Kidney epithelial cell (primary cell): ENCODE measurements at places on chromosomes 5 and 9. TPM values are rescaled to one million over a fixed set of nuclear protein-coding genes. Genes with fewer than 3 reads are reported as not detected.

DNA sequence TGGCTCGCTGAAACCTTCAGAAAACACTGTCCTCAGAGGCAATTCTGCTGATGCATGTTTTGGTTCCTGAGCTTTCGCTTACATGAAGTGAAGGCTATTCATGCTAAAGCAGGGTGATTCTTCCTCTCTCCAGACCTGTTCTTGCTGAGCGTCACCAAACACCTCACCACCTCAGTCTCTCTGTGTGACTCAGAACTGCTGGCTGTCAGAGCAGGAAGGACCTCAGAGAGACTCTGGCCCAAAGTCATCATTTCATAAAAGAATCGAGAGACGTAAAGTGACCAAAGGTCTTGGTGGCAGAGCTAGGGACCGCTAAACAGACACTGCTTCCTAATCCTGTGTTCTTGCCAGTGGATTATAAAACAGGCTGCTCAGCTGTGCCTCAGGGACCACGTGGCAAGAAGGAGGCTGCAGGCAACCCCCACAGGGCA, 73.8 kb downstream of the LHFPL2 start:
- DNase-seq = no peak

- no peak for DNase-seq
These were observed 27.2 kb downstream of the GGTA1 start for GRCh38 chr9:121472446-121472845.

- DNase-seq = no peak
These were observed 89.6 kb downstream of the RIC1 start for GRCh38 chr9:5718296-5719032.

GRCh38 chr9:97405551-97405950, 6.3 kb upstream of the TDRD7 start:
- no peak for DNase-seq

- DNase-seq = peak; percentile 26
These were observed 7.9 kb downstream of the MTRR start for GRCh38 chr5:7876867-7877266.

- DNase-seq = no peak
These were observed 8.7 kb upstream of the ELL2 start for GRCh38 chr5:95970359-95970704.

- DNase-seq = no peak
These were observed 15.0 kb downstream of the SLC12A7 start for GRCh38 chr5:1096838-1097237.

DNA sequence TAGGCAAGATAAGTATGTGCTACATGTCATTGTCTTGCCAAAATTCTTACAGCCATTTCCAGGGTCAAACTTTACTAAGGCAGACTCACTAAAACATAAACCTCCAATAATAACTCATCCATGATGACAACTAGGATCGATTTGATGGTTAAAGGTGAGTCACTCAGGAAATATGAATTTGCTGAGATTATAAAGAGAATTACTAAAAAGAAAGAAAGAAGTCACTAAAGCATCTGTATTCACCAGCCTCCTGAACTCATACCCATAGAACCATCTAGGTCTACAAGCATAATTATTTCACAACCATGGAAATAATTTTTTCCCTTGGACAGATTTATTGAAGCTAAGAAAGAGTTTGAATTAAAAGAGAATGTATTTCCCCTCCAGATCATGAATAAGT, 258.6 kb downstream of the TLE1 start:
- no peak for DNase-seq

- no peak for DNase-seq
These were observed 31.1 kb downstream of the PGGT1B start for GRCh38 chr5:115231598-115231997.

- peak; percentile 2 for DNase-seq
These were observed 56.8 kb downstream of the FGF10 start for GRCh38 chr5:44332285-44332971.

DNA sequence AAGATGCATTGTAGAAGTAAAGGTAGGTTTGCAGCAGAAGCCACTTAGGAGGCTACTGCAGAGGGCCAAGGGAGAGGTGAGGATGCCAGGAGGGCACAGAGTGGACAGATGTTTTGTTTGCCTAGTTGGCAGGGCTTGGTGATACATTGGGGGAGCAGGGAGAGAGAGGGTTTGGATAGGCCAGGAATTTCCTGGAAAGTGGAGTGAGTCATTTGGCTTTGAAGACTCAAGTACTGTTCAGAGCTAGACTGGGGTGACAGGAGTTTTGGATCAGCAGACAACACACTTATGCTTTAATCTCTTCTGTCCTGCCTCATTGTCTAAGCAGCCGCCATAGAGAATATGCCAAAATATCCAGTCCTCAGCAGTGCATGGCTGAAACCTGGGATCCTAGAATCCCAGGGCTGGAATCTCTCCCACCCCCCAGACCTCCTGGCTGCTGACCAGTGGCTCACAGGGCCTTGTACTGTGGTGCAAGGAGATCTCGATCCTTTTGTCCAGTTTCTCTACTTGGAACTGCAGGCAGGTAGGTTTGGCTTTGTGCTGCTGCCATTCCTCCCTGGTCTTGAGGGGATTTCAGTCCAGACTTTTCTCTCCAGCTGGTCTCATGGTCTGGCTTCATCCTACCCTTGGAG, 11.0 kb downstream of the TMEM268 start:
- no peak for DNase-seq

DNA sequence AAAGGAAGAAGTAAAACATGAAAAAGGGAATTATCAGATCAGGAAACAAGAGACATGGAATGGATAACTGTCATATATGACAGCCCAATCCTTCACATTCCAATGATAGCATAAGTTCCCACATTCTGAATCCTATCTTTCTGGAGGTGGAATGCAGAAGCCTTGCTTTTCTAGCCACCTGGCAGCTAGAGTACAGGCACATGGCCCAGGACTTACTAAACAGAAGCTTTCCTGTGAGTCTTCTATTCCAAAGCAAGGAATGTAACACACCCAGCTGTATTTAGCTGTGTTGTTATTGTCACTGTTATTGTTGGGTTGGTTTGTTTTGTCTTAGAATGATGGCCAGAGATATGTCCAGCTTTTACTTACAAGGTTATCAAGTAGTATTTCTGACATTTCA, 780.5 kb upstream of the ZNF608 start:
- DNase-seq = no peak

- DNase-seq = no peak
These were observed 17.3 kb upstream of the SPTLC1 start for GRCh38 chr9:92132501-92132900.

DNA sequence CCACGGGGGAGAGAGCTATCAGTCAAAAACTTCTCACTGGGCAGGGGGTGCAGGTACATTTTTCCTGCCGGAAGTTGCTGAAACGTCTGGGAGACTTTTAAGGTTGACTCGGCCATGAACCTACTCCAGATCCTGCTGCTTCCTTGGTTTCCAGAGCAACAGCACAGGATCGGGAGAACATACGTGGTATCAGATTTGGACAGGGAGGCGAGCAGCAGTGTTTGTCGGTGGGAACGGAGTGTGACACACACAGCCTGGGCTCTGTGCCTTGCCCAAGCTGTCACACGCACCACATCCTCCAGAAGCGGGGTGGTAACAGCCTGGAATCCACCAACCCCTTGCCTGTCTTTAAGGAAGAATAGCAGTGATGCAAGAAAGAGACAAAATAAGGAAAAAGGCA, 276.5 kb downstream of the SLIT3 start:
- no peak for DNase-seq

The LCN1 gene
- total RNA-seq = not detected in 2 replicates

The ARL14EPL gene
- total RNA-seq = not detected in 2 replicates

The MAMDC4 gene
- 3.7 and 6.4 TPM in 2 replicates for total RNA-seq

The TSSK1B gene
- 0.38 TPM in 1 of 2 replicates, not detected in the other for total RNA-seq
